ENCODE measurements at places on chromosomes 7 and 10. TPM values are rescaled to one million over a fixed set of nuclear protein-coding genes. Genes with fewer than 3 reads are reported as not detected.

- H3K4me1 ChIP-seq = peaks cover 5% of the 10 kb centered on the region
- H3K27ac ChIP-seq = no peak overlapping the region
- no peak for DNase-seq
- H3K36me3 ChIP-seq = peaks cover 18% of the 10 kb centered on the region
- H3K4me3 ChIP-seq = no peak overlapping the region
- no peaks in the 10 kb centered on the region for H3K27me3 ChIP-seq
These were observed 92.6 kb downstream of the RGS10 start for GRCh38 chr10:119449760-119450461.

- peak overlapping the region; percentile 57 for H3K27ac ChIP-seq
- peak overlapping the region; percentile 12 for H3K4me3 ChIP-seq
- DNase-seq = no peak
- H3K4me1 ChIP-seq = peaks cover 23% of the 10 kb centered on the region
- H3K27me3 ChIP-seq = peaks cover 90% of the 10 kb centered on the region
These were observed 1.0 kb downstream of the NKX2-3 start for GRCh38 chr10:99533496-99534449.

GRCh38 chr7:154960063-154960790 lies 42.7 kb downstream of the PAXIP1 start:
- no peak overlapping the region for H3K4me3 ChIP-seq
- DNase-seq = no peak
- H3K27me3 ChIP-seq = no peaks in the 10 kb centered on the region
- peak overlapping the region; percentile 75 for H3K27ac ChIP-seq

Gene PRLHR
- total RNA-seq = not detected

- peaks cover 82% of the 10 kb centered on the region for H3K36me3 ChIP-seq
- no peak for DNase-seq
- H3K4me1 ChIP-seq = peaks cover 48% of the 10 kb centered on the region
- H3K27ac ChIP-seq = peak overlapping the region; percentile 92
- H3K4me3 ChIP-seq = peak overlapping the region; percentile 49
- H3K27me3 ChIP-seq = no peaks in the 10 kb centered on the region
These were observed 137.3 kb downstream of the ELMO1 start for GRCh38 chr7:37311355-37311754.
